A549 treated with DMSO at 1 μM for 4 hours (cell line): ENCODE measurements at places on chromosomes 3 and 15. TPM values are rescaled to one million over a fixed set of nuclear protein-coding genes. Genes with fewer than 3 reads are reported as not detected.

The WDR72 gene
- 6.0 to 8.0 TPM (median 7.6 TPM) in 5 replicates for total RNA-seq

The IL5RA gene
- not detected in 5 replicates for total RNA-seq

The CALML4 gene
- total RNA-seq: 6.9 to 10.6 TPM (median 9.2 TPM) in 5 replicates

The CD276 gene
- 71.9 to 80.2 TPM (median 79.5 TPM) in 5 replicates for total RNA-seq

The ACAP2 gene
- 6.5 to 11.3 TPM (median 9.4 TPM) in 5 replicates for total RNA-seq

The TERC gene
- 0.93 TPM in 1 of 5 replicates, not detected in the others for total RNA-seq

The MEGF11 gene
- 0.11 to 0.74 TPM (median 0.49 TPM) in 5 replicates for total RNA-seq

The STAC gene
- 1.8 to 3.1 TPM (median 2.8 TPM) in 5 replicates for total RNA-seq

The SENP7 gene
- 1.5 to 3.4 TPM (median 2.2 TPM) in 5 replicates for total RNA-seq

The TIGIT gene
- total RNA-seq: not detected in 5 replicates

The ATP6V1A gene
- 18.8 to 22.5 TPM (median 22.2 TPM) in 5 replicates for total RNA-seq

The TMEM207 gene
- total RNA-seq: not detected in 5 replicates

The SLC28A2 gene
- not detected in 5 replicates for total RNA-seq

The PDHB gene
- 57.9 to 68.2 TPM (median 64.1 TPM) in 5 replicates for total RNA-seq

The PEX11A gene
- 5.9 to 7.3 TPM (median 6.6 TPM) in 5 replicates for total RNA-seq
